ENCODE measurements at places on chromosomes 13 and 19.

- no peak for DNase-seq
Observed at GRCh38 chr19:4431808-4432674, 25.6 kb downstream of the UBXN6 start.

GRCh38 chr19:43331435-43332010 is 22.0 kb upstream of the CD177 start:
- no peak for DNase-seq

GRCh38 chr13:91135968-91136367 is 211.5 kb upstream of the MIR17HG start:
- DNase-seq, result no peak

- no peak for DNase-seq
Observed at GRCh38 chr13:40612041-40612440, 54.4 kb downstream of the FOXO1 start.

- no peak for DNase-seq
Observed at GRCh38 chr13:65744836-65745235, 1485.3 kb downstream of the PCDH9 start.

- no peak for DNase-seq
Observed at GRCh38 chr19:28731577-28731976, 481.4 kb downstream of the UQCRFS1 start.

DNA sequence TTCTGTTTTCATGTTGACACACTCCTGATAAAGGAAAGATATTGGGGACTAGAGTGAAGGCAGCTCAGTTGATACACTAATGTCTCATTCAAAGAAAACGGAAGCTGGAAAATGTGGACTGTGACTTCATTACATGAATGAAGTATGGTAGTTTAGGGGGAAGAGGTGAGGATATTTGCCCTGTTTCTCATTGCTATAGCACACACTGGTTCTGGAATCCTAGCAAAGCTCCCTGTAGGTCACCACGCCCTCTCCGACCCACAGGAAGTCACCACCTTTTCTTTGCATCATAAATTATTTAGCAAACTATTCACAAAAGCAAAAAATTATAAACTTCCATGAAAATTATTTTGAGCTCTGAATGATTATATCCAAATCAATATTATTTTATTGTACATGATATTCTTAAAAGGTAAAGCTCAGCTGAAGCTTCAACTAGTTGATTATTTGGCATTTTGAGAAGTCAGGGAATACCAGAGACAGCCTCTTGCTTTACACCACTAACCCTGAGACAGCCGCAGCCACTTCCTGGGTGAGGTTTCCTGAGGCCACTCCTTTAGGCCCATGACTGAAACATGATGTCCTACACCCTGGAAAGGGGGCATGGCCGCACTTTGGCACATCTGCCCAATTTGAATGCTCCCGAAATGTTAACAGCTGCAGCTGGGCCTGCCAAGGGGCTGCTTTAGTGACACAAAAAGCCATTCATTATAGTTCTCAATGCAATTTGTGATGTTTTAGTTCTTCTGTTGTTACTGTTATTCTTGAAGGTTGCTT is 50.0 kb upstream of the WDFY2 start:
- no peak for DNase-seq

GRCh38 chr13:48504606-48505005 is 28.3 kb downstream of the RCBTB2 start:
- DNase-seq, result no peak

DNA sequence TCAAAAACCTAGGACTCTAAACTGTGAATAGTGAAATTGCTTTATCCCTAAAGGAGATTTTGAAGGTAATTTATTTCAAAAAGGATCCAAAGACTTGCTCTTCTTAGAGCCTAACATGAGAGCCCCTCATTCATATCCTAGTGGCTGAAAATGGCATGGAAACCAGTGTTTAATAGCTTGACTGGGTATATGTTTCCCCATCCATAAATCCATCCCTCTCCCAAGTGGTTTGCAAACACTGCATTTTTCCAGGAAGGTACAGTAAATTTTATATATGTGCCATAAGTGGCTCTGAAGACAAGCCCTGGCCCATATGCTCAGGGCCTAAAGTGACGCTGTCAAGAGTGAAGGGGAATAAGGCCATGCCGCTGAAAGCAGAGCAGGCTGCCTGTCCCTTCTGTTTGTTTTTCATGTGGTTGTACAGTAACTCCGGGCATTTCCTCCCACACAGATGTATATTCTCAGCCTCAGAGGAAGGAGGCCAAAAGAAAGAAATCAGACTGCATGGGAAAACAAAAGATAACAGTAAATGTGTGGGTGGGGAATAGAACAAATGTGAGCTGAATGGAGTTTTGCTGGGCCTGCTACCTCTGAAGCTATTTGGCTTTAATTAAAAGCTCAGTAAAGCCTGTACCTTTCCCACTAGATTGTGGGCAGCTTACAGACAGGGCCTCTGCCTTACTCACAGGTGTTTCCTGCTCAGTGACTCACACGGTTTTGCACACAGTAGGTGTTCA is 181.9 kb downstream of the PCDH9 start:
- DNase-seq, result no peak

- no peak for DNase-seq
Observed at GRCh38 chr13:20848944-20849343, 53.6 kb downstream of the XPO4 start.

DNA sequence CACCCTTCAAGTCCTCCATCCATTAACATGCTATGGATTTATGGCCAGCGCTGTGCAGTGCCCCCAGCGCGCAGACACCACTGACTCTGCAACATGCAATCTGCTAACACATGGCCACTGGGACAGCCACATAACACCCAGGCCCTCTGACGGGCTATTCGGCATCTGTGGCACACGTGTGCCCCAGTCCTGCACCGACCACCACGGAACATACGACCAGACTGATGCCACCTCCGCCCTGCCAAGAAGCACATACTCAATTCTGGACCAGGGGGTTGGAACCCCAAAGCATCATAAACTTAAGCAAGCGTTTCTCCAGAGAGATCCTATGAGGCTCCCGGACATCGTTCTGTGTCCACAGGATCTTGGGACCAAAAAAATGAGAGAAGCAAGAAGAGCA is 9.8 kb downstream of the STK24 start:
- DNase-seq, result no peak

GRCh38 chr13:95987841-95988240 is 65.4 kb downstream of the UGGT2 start:
- no peak for DNase-seq

DNA sequence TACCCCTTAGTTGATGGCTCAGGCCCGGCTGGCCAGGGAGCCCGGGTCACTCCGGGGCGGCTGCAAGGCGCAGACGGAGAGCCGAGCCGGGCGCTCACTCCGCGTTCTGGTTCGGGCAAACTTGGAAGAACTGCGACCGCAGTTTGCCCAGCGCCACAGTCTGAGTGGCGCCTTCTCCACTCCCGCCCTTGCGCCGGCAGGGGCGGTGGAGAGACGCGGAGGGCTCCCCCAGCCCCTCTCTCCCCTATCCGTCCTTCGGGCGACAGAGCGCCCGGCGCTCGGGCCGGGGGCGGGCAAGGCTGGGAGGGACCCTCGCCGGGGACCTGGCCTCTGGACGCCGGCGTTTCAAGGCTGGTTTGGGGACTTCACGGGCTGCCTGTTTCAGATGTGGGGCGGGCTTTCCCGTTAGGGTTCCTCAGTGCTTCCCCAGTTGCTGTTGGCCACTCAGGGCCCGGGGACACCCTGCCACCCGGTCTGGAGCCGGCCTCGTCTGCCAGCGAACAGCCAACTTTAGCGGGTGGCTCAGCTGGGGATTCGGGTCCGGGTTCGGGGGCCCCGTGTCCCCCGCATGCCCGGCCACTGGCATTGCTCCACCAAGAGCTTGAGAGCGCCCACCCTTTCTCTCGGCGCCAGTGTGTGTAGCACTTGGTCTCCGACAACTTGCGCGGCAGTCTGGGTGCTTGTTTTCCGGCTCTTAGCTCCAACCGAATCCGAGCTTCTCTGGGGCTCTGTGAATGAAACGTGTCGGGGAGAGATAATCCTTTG is 1.5 kb downstream of the GPC6 start:
- peak; percentile 13 for DNase-seq

DNA sequence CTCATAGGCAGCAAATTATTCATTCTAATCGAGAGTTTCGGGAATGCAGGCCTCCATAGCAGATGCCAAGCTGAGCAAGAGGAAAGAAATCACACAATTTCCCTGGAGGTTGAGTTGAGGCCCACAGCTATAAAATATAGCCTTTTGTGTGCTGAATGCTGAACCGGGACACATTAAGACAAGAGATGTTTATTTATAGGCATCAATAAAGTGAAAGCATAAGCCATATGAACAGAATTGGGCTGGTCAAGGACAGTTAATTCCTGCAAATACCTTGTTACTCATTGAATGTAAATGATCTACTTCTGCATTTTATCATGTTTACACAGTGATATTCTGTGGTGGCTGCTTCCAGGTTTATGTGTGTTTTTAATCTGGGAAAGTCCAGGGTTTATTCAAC is 461.7 kb downstream of the KLF12 start:
- DNase-seq, result no peak

DNA sequence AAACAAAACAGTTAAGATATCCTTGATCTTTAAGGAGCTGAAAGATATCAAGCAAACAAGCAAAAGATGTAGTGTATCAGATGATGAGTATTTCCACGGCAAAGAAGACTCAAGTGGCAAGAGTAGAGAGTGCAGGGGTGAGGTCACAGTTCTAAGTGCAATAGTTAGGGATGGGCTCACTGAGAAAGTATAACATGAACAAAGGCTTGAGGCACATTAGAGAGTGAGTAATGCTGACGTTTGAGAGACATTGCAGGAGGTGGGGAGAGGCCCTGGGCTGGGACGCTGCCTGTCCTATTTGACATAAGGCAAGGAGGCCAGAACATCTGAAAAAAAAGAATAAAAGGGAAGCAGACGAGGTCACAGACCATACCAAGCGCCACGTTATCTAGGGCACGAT is 1.4 kb downstream of the DUXA start:
- DNase-seq, result no peak

DNA sequence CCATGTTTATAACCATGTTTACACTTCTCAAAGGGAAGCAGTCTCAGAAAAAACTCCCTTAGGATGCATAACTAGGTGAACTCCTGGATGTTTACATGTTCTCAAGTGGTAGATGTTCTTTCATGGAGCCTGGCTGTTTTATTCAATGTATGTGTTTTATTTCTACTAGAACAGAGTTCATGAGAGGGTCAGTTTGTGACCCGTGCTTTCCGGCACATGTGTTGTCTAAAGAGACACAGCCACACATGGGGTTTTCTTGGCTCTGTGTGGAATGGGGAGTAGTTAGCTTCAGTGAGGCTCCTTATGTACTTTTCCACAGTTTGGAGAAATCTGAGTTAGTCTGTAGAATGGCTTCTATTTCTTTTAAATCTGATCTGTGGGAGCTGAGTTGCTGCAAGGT is 60.9 kb downstream of the ATP8A2 start:
- no peak for DNase-seq

- no peak for DNase-seq
Observed at GRCh38 chr19:28297586-28298157, 915.3 kb downstream of the UQCRFS1 start.

DNA sequence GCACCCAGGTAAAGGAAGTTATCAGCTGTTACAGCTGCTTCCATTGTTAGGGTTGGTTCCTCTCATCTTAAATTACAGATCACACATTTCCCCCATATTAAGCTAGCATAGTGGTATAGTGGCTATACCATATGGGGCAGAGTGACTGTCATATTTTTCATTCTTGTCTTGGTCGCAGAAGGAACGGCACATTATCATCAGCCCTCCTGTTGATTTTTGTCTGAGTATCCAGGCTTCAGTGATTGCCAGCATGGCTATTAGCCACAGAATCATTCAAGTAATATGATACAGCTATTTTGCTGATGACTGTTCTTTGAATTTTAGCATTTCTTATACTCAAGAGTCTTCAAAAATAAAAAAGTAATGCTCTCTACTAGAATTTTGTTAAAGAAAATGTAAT is 240.9 kb downstream of the LIG4 start:
- DNase-seq, result no peak

DNA sequence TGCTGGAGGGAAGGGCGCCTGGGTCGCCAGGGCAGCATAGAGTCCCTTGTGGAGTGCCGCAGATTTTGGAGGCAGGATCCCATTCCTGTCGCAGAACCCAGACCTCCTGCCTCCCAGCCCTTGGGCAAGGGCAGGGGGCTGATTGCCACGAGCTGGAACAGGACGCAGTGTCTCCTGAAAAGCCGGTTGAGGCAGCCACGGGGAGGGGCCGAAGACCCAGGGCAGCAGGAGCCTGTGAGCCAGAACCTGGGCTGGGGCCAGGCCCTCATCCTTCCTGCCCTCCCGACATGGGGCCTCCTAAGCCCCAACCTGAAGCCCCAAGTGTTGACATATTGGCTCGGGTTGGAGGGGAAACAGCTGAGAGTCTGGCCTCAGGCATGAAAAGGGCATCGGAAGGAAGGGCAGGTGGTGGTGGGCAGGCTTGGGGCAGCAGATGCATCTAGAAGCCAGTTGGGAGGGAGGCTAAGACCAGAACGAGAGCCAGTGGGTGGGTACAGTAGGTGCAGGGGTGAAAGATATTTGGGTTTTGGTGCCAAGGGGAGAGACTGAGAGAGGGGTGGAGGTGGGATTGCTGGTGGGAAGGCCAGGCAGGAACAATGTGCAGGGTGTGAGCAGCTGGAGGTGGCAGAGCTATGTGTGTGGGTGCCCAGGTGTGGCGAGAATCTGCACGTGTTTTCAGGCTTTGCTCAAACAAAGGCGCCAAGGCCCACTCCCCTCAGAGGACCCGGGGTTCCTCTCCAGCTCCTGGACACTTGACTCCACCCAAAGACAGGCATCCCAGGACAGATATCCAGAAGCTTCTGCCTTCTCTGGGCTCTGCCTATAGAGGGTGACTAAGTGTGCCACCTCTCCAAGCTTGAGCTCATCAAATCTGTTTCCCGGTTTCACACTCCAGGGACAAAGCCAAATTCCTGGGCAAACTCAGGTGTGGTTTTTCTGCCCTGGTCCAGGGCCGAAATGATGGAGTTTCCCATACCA is 1.4 kb upstream of the SBSN start:
- DNase-seq, result no peak

DNA sequence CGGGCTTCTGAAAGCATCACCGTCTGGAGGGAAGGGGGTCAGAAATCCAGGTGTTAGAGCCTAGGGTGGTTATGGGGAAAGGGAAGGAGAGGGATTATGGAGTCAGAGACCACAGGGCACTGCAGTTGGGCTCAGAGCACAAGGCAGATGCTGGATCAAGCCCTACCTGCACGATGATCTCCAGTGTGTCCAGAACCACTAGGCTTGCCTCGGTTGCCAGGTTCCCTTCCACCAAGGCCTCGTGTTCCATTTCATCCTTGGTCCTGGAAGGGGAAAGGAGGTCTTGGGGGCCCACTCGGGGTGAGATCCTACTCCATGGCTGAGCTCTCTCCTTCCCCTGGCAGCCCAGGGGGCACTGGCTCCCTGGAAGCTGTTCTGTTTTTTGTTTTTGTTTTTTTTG is 17.0 kb upstream of the KANK2 start:
- DNase-seq, result no peak

DNA sequence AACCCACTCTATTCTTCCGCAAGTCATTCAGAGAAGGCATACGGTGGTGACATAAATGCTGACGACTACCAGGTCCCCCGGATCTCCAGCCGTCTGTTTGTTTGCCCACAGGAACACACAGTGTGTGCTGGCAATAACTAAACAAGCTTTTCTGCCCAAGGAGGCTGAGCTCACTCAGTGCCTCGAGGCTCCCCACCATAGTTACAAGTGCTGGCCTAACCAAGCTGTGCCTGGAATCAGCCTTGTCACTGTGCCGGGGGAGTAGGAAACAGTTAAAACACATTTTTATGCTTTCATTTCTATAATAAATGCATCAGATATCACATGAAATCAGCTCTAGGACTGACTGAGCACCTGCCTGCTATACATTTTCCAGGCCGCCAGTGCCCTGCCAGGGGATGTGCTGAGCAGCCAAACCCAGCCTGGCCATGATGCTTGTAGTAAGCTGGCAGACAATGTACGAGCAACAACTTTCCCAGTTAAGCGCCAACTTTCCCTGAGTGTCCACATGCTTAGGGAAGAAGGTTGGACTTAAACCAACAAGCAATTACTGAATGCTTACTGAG is 28.1 kb downstream of the BRD4 start:
- DNase-seq, result no peak
